ENCODE measurements at places on chromosomes 7 and 10.

- H3K27ac ChIP-seq, result no peak overlapping the region
- DNase-seq, result no peak
- H3K4me3 ChIP-seq, result no peak overlapping the region
Measured at GRCh38 chr7:30427296-30428070, 51.1 kb downstream of the NOD1 start.

DNA sequence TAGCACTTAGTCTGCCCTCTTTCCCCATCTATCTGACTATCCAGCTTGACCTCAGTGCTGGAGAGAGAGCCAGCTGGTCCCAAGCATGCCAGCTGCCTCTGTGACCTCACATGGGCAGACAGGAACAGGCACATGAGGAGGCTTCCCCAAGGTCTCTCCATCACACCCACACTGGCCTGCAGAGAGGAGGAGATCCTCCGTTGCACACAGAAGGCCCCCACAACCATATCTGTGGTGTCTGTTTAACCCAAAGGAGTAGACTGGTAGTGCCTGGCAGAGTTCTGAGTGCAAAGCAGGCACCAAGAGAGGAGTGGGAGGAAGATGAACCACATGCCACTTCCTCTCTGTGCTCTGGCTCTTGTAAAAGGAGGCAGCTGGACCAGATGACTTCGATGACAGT, 4.8 kb upstream of the ANK3 start:
- no peaks in the 10 kb centered on the region for H3K4me1 ChIP-seq
- H3K27ac ChIP-seq, result no peak overlapping the region
- DNase-seq, result no peak
- no peak overlapping the region for H3K4me3 ChIP-seq
- no peaks in the 10 kb centered on the region for H3K36me3 ChIP-seq

DNA sequence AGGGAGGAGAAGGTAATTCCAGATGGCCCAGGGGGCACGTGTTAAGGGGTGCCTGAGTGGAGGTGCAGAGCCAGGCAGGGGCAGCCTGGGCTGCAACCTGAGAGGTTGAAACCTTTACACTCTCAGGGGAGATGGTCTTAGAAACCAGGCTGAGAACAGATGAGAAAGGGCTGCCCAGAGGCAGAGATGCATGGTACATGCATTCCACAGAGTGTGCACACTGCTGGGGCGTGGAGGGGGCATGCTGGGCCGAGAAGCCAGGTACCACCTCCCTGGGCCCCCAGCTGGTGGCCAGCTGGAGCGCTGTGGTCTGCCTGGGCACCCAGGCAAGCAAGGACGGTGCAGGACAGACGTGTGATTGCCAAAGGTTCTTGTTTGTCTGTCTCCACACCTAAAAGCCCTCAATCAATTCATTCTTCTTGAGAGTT, 14.1 kb upstream of the CSGALNACT2 start:
- no peaks in the 10 kb centered on the region for H3K4me1 ChIP-seq
- peaks cover under 1% of the 10 kb centered on the region for H3K36me3 ChIP-seq
- no peaks in the 10 kb centered on the region for H3K27me3 ChIP-seq
- H3K4me3 ChIP-seq, result no peak overlapping the region
- H3K27ac ChIP-seq, result no peak overlapping the region
- peak; percentile 8 for DNase-seq

- H3K36me3 ChIP-seq, result no peaks in the 10 kb centered on the region
- H3K4me3 ChIP-seq, result no peak overlapping the region
- no peak overlapping the region for H3K27ac ChIP-seq
- H3K27me3 ChIP-seq, result no peaks in the 10 kb centered on the region
- no peaks in the 10 kb centered on the region for H3K4me1 ChIP-seq
Measured at GRCh38 chr10:7265396-7266123, 145.3 kb downstream of the SFMBT2 start.

All from liver (tissue), 10 donors.